ENCODE measurements at places on chromosomes 12 and 14.

DNA sequence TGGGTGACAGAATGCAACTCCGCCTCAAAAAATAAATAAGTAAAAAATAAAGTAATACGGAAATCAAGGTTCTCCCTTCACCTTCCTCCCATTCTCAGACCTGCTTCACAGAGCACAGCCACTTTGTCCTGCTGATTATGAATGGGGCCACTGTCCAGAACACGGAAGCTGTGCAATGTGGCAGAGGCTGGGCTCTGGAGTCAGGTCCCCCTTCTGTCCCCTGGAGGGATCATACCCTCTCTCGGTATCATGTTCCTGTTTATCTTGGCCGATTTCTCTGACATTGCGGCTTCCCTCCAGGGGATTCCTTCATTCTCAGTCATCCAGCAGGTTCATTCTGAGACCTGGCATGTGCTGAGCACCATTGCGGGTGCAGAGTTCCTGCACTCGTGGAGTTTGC lies 11.3 kb downstream of the PPP2R5C start:
- no peak for DNase-seq

DNA sequence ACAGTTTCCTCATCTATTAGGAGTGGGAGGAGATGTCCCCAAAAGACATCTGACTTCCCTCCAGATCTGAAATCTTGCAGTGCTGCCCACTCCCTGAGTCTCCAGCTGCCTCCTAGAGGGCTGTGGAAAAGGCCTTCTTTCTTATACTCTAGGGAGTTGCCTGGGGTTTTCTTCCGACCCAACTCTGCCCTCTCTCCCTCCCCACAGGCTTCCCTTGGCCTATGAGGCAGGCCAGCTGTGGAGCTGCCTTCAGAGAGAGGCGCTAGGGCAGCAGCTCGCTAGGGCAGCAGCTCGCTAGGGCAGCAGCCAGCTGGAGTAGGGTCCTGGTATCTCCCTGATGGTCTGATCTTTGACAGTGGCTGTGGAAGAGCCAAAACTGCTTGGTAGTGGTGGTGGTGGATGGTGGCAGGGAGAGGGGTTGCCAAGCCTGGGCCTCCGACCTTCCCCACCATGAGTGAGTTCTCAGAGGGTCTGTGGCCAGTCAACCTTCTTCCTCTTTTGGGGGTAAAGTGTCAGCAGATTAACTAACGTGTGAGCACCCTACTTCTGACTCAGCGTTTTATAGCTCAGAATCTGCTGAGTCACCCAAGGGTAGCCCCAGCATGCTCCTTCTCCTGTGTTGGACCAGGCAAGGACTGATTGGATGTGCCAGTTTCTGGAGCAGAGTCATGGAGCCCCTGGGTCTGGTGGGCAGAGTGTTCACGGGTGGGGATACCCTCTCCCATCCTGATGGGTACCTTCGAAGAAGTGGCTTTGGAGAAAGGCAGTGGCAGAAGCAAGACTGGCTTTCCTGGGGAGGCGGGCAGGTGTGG lies 2.3 kb downstream of the SLC48A1 start:
- no peak for DNase-seq

GRCh38 chr12:96502477-96502876 lies 13.1 kb downstream of the CFAP54 start:
- DNase-seq = no peak

DNA sequence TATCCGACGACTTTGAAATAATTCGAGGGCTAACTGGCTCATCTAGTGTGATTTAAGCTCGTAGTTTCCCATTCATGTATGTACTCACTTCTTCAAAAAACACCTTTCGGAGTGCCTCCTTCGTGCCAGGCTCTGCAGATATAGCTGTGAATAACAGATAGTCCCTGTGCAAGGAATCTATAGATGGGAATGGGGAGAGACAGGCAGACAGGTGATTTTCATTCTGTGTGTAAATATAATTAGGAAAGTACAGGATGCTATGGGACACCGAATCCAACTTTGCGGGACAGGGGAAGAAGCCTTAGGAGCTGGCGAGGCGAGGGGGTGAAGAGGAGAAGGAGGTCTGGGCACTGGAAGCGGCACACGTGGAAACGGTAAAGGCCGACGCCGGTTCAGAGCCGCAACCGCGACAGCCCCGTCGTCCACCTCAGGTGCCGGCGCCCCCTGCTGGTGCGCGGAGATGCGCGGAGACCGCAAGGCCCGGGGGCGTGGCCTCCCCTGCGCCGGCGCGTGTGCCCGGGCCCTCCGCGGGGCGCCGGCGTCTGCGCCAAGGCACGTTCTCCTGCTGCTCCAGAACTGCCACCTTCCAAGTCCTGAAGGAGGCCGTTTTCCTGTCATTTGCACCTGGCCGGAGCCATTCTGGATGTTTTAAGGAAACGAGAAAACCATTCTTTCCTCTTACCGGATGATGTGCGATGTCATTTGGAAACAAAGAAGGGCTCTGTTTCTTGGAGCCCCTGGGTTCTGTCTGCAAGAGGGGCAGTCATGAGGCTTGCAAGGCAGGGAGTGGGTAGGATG lies 18.0 kb upstream of the CACNA1C start:
- peak; percentile 87 for DNase-seq

- DNase-seq = no peak
Measured at GRCh38 chr14:24556756-24557155, 19.3 kb downstream of the CTSG start.

- DNase-seq = no peak
Measured at GRCh38 chr12:126903027-126903876, 1363.7 kb upstream of the TMEM132C start.

GRCh38 chr12:13981296-13981962 lies at the start of gene GRIN2B:
Gene GRIN2B (minus strand): TSS chr12:13981602. CDS start chr12:13866208, 115,394 bp downstream.
- DNase-seq = no peak

DNA sequence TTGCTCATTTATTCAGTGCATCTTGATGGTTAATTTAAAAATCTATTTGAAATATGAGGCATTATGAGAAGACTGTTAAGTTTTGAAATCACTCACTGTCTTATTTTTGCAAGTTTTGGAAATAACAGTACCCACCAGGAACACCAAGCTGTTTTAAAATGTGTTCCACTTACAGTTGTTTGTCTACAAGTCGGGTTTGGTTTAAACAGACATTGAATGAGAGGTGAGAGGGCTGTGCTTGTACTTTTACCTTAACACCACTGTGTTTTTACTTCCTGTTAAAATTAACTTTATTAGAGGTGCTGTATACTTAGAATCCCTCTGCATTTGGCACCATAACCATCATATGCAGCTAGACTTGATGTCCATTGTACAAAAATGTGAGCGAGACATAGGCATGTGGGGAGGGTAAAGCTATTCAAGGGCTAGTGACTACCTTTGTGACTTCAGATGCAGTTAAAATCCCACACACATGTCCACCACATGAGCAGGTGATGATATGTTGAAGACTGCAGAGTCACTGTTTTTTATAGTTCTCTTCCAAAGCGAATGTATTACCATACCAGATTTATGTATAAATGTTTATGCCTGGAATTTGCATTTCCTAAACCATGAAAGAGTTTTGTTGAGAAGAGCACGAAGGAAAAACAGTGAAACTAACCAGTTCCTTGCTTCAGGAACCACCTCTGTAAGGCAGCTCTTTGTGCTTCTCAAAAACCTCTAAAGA lies 12.9 kb downstream of the ELK3 start:
- no peak for DNase-seq

- peak; percentile 53 for DNase-seq
Measured at GRCh38 chr12:121240484-121241101, 30.7 kb downstream of the P2RX4 start.

DNA sequence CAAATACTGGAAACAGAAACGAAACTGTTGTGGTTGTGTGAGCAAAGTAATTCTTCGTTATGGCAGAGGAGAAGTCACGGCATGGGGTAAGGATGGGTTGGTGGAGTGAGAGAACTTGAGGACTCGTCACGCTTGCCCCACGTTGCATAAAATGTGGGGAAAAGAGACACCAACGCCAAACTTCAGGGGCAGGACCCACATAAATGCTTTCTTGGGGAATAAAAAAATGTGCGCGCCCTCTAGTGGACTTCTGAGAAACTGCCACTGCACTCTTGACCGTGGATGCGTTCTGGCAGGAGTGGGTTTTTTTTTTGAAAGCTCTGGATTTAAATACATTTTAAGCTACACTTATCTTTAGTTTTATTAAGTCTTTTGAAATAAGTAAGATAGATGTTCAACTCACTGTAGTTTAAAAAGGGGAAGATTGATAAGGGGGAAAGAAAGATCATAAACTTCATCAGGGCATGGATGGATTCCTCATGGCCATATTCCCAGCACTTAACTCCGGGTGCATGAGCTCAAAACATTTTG lies 4.1 kb upstream of the IGF1 start:
- peak; percentile 23 for DNase-seq

GRCh38 chr14:90647473-90648005 lies 168.7 kb downstream of the TTC7B start:
- DNase-seq = no peak

- DNase-seq = no peak
Measured at GRCh38 chr12:11652351-11653040, 3.0 kb downstream of the ETV6 start.

GRCh38 chr12:88153959-88154358 lies 11.9 kb downstream of the TMTC3 start:
- no peak for DNase-seq

DNA sequence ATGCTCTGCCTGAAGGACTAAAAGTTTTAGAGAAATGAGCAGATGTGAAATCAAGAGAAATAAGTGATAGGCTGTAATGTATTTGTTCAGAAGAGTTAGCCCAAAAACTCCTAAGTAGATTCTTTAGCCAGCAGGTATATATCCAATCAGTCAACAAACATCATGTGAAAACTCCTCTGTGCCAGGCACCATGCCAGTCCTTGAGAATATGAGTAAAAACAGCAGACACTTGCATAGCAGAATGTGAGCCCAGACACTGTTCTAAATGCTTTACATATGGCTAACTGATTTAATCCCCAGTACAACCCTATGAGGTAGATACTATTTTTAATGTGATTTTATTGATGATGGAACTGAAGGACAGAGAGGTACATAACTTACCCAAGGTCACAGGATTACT lies 329.8 kb downstream of the PAWR start:
- DNase-seq = no peak

DNA sequence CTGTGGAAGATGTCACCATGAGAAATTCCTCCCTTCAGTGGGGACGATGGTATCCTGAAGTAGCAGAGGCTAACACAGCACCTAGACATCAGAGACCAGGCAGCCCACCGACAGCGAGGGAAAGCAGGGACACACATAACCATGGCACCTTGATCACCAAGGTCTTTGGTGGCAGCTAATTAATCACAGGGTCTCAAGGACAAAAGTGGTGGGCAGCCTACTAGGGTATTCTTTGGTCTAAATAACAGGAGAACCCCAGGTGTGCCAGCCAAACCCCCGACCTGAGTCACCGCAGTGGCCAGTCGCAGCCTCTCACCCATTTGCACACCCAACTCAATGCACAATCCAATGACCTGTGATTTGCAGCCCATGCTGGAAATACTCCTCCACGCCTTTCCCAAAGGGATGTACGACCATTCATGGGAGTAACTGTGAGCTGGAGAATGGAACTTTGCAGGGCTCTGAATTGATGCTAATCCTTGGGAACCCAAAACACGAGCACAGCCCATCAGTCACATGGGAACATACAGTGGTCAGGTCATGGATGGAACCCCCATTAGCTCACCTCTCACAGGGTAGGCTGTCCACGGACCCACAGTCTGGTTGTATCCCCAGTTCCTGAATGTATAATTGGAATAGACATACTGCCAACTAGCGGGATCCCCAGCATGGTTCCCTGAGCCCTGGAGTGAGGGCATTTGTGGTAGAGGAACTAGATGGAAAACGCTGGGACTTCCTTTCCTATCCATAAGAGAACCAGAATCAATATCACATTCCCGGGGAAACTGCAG lies 58.7 kb upstream of the C14orf180 start:
- DNase-seq = no peak

DNA sequence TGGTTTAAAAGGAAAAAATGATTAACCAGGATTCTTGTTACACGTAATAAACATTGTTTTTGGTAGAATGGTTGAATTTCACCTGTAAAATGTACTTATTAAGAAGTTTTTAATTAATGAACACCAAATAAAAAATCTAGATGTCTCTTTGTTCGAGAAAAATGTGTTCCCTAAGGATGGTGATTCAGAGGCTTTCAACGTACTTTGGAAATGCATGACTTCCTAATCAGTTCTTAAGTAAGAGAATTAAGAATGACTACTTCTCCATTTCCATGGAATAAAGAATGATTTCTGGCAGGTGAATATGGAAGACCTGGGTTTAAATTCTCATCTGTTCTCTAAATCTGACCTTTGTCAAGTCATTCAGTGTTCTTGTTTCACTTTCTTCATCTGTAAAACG lies 428.6 kb downstream of the KCNH5 start:
- DNase-seq = no peak

DNA sequence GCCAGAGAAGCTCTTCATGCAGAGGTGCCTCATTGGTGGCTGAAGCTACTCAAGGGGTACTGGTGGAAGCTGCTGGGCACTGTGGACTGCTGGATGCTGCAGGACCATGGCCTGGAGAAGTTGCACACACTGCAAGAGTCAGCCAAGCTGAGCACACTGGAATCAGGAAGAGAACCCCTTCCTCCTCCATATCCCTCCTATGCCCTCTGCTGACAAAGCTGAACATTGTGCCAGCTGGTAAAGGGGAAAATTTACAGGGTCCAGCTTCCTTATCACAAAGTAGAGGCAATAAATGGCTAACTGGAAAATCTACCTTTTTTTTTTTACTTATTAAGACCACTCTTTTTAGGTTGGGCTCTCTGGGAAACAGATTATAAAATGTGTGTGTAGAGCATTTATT lies 6.5 kb downstream of the CCDC175 start:
- DNase-seq = no peak

DNA sequence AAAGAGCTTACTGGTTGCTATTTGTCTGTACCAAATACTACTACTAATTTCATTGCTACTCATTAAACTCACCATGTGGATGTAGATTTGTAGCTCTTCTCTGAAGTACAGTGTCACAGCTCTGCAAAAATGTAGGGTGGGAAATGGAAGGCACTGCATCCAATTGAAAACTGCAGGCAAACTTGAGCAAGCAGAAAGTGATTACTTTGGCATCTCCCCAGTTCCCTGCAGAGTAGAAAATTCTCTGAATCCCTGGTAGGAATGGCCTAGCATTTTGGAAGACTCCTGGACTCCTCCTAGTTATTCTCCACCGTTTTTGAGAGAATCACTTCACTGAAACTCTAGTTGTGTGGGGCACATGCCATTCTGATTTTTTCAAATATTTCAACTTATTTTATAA lies 239.1 kb downstream of the DIO2 start:
- DNase-seq = no peak

GRCh38 chr14:99899578-99900178 lies 106.5 kb downstream of the EML1 start:
- no peak for DNase-seq
